Muscle of arm (tissue), 14 donors: ENCODE measurements at places on chromosomes 6 and 20.

DNA sequence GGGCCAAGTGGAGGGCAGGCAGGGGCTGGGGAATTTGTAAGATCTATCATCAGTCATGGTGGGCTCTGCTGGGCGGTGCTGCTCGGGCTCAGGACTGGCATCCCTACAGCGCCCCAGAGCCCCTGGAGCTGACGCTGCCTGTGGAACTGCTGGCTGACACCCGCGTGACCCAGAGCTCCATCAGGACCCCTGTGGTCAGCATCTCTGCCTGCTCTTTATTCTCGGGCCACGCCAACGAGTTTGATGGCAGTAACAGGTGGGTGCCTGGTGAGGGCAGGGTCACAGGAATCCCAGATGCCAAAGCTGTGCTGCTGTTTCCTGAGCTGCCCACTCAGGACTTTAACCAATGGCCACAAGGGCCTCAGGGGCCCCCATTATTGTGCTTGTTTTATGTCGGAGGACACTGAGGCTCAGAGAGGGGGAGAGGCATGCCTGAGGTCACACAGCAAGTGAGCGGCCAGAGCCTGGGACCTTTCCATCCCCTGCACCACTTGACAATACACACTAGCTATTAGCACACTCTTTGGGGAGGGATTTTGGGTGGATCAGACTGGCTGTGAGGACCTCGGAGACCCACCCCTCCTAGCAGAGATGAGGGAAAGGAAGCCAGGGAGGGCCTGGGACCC lies 6.3 kb downstream of the BPIFB2 start:
- no peak for DNase-seq

GRCh38 chr6:121437851-121438651 lies 2.6 kb downstream of the GJA1 start:
- DNase-seq = no peak

GRCh38 chr6:166707045-166707444 lies 80.0 kb upstream of the RPS6KA2 start:
- no peak for DNase-seq

DNA sequence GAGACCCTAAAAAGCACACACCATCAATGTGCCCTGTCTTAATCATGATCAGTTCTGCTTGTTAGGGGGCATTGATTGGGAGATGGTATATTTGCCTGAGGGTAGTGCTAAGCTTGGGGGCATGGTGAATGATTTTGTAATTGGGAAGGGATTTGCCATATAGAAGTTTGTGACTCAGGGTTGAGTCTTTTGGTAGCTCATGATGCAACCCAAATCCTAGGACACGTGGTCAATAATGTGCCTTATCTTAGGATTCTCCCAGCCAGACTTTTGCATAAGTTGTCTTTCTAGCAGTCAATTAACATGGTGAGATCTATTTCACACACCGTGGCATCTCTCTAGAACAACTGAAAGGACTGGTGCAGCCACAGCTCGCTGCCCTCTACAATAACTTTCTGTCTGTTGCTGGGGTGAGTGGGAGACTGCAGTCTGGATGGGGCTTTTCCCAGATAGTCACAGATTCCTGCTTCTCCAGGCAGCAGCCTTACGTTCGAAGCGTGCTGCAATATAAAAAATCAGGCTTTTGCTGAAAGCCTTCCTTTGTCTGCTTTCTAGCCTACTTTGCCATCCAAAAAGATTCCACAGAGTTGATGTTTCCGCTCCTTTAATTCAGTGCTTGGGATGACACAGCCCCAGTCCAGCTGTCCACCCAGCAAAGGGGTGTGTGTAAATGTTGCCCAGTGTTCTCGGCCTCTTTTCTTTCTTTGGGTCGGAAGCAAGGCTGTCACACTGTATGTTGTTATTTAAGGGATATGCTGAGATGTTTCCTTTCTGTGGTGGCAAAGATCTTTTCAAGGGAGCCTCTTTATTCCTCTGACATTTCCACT lies 58.9 kb downstream of the ID4 start:
- DNase-seq = no peak

- no peak for DNase-seq
These were observed 135.8 kb downstream of the SLC35F1 start for GRCh38 chr6:118042855-118043254.

DNA sequence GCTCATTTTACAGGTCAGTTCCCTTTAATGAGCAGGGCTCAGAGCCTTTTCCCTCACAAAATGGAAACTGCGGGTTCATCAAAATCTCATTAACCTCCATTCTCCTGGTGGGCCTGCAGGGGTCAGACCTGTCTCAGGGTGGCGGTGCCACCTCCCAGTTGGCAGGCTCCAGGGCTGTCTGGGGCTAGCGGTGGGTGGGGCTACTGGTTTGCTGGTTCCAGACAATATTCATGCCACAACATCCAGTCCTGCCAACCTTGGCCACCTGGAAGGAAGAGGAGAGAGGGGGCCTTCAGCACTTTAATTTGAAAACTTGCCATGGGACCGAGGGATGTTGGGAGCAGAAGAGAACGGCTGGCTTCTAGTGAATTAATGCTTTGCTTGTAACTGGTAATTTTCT lies 41.9 kb upstream of the CTNNBL1 start:
- no peak for DNase-seq

DNA sequence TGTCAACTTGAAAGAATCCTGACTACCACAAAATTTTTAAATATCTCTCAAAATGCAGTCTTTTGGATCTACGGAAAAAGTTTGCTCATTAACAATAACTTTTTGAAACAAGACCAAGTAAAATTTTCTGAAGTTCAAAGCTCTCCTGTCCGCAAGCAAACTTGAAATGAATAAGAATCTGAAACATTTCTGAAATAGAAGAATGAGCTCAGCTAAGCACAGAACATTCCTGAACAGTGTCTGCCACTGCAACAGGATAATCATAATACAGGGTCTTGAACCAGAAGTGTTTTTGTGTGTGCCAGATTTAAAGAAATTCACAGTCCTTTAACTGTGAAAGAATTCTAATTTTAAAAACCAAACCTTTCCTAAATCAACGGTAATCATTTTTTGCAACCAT lies 49.1 kb upstream of the TASP1 start:
- no peak for DNase-seq

DNA sequence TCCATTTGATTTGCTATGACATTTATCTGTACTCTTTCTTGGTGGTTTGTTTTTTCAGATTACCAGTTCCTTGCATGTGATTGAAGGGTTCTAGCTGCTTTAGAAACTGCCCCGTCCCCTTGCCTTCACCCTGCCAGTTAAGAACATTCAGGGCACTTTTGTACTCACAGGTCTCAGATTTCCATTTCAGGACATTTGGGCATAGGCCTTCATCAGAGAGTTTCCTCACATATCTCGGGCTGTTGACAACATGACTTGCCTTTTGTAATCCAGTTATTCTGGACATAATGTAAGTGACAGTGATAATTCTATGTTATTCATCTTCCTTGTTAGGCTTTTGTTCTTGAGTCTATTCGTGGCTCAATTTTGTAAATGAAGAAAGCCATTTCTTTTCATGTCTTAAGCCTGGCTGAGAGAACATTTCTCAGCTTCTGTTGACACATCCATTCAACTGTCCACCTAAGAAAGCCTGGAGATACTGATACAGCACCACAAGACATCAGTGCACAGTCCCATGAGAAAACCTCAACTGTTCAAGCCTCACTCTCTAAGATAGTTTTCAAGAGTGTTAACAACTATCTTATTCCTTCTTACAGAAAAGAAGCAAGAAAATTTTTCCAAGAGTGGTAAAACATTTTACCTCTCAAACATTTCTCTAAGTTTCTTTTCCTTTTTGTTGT lies 209.3 kb upstream of the SGK1 start:
- no peak for DNase-seq

GRCh38 chr6:108165714-108166663 lies at the start of gene NR2E1:
Gene NR2E1 (plus strand): TSS chr6:108166022. CDS start chr6:108166766, 744 bp downstream.
- no peak for DNase-seq
